ENCODE measurements at places on chromosomes 4 and X.

DNA sequence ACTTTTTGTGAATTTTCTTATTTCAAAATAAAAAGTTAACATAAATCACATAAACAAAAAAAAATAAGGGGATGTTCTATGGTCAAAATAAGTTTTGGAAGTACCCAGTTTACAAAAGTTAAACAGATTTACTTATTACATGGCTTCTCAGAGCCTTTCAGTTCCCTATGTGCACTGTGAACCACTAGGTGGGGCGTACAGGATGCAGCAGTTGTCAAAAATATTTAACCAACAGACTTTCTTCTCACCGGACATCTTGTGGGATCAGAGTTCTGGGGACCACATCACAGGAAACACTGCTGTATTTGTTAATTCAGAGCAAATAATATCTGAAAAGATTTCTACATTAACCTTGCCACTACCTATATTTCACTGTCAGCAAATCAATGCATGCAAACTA is 74.1 kb downstream of the SMARCA1 start:
- no peak for DNase-seq

DNA sequence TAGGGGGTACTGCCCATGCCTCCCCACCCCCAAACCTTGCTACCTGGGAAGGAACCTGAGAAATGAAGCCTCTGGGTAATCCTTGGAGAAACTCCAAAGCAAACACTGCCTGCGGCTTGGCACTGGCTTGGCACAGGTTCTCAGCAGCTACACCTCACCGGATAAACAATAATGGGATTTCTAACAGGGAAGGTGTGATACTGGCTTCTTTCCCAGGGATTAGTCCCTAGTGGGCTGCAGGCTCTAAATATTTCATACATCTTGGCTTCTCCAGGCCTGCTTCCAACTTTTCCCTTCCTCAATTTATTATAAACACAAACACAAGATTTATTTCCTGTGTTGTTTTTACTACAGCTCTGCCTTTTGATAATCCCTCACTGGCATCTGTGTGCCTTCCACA is 12.5 kb downstream of the SEC24D start:
- no peak for DNase-seq

DNA sequence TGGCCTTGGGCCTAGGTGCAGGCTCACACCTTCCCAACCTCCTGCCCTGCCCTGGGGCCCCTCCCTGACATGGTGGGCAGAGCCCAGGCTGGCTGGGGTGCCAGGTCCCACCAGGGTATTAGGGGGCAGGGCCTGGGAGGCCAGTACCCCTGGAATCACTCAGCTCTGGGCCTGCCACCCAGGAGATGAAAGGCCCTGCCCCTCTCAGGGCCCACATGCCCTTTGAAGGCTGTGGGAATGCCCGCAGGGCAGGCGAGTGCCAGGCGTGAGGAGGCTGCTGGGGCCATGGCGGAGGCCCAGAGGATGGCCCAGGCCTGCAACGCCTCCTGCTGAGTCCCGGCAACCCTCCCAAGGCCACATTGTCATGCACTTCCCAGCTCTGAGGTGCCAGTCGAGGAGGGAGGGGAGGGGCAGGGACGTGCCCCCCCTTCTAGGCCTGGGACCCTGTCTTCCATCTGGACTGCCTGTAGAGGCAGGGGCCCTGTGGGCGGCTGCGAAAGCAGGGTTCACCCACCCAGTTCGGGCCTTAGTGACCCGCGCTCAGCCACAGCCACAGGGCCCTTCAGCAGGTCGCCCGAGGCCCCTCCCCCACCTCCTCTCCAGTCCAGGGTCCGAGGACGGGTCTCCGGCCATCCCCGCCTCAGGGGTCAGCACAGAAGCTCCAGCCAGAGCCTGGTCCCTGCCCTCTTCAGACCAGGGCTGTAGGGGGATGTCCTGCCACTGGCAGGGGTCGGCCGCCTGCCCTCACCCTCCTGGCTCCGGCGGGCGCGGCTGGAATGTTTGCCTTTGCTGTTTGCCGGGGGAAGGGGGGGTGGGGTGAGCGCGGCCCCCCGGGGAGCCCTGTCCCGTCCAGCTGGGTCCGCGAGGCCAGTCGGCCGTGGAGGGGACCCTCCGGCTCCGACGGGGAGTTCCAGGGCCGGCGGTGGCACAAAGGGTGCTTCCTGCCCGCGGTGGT is 26.7 kb upstream of the FGFR3 start:
- no peak for DNase-seq

DNA sequence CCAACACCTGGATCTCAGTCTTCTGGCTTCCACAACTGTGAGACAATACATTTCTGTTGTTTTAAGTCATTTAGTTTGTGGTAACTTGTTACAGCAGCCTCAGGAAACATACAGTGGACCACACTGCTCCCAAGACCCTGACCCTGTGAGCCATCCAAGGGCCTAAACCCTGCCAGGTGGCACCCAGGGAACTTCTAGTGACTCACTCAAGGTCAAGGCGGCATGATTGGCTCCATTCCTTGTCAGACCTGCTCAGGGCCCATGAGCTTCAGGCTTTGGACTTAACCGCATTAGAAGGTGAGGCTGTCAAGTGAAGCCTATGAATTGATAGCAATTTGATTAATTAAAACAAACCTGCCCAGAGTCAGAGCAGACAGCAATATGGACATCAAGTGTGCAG is 165.7 kb upstream of the MAMLD1 start:
- DNase-seq, result no peak

- no peak for DNase-seq
Measured at GRCh38 chr4:54165011-54165410, 64.1 kb upstream of the PDGFRA start.

Measured in stimulated activated CD4-positive, alpha-beta T cell treated with anti-CD3 and anti-CD28 coated beads, Interleukin-2, amount 100 ng/mL, for 24 hours (primary cell).